ENCODE measurements at places on chromosomes 5 and 9.

GRCh38 chr5:180599981-180600553 is 8.8 kb upstream of the SCGB3A1 start:
- no peak for DNase-seq

DNA sequence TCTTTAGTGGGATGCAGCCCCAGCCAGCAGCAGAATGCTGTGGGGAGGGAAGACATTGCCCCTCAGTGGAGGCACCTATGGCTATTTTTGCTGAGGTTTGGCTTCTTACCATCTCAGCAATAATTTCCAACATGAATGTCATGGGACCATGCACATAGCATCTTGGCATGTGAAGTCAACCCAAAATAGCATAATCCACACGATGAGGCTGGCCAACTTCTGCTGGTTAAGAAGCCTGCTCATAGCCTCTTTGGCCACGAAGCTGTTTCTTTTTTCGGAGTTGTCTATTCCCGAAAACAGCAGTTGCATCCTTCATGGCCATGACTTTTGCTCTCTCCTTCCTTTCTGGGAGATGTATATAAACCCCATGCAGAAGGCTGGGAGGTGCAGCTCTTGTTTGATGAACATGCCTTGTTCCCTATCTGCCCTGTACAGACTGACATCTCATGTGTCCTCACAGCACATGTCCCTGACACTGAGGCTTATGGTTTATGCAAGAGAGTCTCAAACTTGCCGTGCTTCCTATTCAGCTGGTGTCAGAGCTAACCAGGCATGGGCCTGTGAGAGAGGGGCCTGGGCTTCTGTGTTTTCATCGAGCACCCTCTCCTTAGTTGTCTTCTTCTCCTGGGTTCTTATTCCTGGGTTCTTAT is 45.3 kb downstream of the SYK start:
- DNase-seq, result no peak

GRCh38 chr5:31106691-31107090 is 86.8 kb upstream of the CDH6 start:
- DNase-seq, result no peak

DNA sequence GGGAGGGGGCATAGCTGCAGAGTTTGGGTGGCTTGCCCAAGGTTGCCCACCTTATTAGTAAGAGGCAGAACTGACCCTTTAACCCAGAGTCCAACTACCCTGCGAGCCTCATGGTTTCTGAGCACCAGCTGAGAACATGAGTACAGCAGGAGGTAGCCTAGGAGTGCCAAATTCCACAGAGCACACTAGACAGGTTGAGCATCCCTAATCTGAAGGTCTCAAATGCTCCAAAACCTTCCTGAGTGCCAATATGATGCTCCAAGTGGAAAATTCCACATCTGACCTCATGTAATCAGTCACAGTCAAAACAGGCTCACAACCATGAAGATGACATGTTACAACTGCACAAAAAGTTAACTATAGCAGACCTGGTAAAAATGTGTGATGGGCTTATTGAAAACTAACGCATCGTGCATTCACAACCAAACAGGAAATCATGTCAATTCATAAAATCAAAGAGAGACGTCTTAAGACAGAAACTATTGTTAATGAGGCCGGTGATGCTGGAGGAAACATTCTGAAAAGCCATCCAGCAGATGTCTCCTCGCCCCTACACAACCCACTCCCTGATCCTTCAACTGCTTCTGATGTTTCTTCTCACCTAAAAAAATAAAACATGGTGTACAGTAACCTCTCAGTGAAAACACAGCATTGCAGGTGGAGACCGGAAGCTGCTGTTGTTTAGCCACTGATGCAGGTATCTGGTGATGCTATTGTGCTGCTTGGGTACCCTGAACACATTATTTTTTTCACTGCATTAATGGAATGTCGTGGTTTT is 25.0 kb downstream of the PTCH1 start:
- DNase-seq, result no peak

All from anterior cingulate cortex (tissue), 58 donors.